ENCODE measurements at places on chromosomes 7 and 10.
A peak's percentile ranks its signal among the peaks of the same experiment; 100 is the strongest.

DNA sequence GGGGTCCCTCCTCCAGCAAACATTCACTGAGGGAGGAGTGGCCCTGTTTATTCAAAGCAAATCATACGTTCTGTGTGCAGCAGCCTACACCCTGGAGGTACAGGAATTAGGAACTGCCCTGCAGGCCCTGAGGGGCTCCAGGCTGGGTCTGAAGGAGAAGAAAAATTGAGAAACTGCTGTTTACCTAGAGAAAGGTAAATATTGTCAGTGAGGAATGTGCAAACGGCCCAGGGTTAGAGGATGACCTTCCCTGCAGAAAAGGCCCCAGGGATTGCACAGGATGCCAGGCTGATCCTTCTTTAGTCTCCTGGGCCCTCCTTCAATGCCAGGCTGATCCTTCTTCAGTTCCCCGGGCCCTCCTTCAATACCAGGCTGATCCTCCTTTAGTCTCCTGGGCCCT lies 5.7 kb downstream of the CALML5 start:
- no peak for DNase-seq

GRCh38 chr7:154744256-154744860 lies 258.6 kb downstream of the PAXIP1 start:
- DNase-seq, result no peak

DNA sequence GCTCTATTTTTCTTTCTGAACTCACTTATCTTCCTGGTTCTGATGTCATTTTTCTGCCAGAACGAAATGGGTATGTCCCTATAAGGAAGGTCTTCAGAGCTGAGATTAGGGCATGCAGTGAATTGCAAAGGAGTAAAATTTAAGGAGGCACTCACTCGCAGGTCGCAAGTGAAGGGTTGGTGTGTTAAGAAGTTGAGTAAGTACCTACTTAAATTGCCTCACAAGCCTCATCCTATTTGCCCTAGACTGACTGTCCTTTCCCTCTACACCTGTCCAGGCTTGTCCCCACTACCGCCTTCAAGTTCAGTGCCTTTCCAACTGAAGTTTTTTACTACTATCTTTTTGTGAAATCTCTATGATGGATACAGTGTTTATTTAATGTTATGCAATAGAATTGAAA lies 191.5 kb downstream of the AHR start:
- no peak for DNase-seq

DNA sequence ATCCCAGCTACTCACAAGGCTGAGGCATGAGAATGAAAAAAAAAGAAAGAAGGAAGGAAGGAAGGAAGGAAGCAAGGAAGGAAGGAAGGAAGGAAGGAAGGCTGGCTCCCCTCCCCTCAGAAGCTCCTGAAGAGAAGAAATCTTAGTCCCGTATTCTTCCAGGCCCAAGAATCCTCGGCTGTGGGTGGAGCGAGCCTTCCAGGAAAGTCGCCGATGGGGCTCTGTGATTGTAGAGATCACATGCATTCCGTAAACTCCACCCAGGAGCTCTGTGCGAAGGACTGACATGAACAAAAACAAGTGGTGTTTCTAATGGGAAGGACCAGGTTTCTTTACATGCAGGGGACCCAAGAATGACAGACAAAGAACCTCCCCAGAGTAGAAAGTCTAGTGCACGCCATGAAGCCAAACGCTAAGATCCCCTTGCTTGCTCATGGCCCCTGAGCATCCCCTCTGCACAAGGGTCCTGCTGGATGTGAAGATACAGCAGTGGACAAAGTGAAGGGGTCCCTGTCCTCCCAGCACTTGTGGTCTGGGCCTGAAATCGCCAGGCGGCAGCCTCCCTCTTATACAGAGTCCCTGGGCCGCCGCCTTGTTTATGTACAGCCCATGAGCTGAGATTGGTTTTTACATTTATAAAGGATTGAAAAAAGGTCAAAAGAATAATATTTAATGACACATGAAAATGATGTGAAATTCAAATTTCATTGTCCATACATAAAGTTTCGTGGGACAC lies 25.2 kb downstream of the CNPY1 start:
- DNase-seq, result no peak

GRCh38 chr7:30894009-30894408 lies 17.6 kb upstream of the AQP1 start:
- DNase-seq, result no peak

- no peak for DNase-seq
Measured at GRCh38 chr10:22998091-22998490, 70.2 kb downstream of the ARMC3 start.

DNA sequence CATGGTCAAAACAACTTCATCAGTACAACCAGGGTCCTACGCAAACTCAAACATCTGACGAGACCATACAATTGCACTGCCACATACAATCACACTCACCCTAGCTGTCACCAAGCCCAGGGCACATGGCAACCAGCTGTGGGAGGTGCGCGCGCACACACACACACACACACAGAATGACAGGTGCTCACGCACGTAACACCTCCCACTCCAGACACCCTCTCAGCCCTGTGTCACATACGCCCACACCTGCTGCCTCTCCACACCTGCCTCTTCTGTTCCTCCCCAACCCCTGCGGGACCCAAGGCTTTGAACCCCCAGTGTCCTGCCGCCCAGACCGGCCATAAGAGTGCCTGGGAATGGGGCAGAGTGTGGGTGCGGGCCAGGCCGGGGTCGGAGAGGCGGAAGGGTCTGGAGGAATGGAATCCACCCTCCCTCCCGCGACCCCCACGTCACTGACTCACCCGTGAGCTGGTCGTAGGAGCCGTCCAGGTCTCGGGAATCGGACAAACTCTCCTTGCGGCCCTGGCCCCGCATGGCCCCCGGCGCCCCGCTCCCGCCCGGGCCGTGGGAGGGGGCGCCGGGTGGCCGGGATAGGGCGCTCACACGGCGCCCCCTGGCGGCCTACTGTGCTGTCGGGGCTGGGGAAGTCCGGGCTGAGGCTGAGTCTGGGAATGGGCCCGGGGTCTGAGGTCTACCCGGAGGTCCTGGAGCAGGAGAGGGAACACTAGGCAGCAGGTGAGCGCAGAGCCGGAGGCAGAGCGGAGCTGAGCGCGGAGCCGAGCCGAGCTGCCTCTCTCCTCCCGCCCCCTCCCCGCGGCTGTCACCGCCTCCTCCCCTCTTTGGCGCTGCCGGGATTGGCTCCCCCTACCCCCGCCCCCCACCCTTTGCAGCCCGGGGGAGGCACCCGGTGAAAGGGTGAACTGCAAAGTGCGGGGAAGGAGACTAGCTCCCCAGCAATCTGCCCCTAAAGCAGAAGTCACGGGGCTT lies at the start of gene KCNIP2:
TSS of gene KCNIP2 (minus strand) at position 769 of the 990 bp plus-strand sequence. CDS start at position 537, 232 bp downstream.
- no peak for DNase-seq

DNA sequence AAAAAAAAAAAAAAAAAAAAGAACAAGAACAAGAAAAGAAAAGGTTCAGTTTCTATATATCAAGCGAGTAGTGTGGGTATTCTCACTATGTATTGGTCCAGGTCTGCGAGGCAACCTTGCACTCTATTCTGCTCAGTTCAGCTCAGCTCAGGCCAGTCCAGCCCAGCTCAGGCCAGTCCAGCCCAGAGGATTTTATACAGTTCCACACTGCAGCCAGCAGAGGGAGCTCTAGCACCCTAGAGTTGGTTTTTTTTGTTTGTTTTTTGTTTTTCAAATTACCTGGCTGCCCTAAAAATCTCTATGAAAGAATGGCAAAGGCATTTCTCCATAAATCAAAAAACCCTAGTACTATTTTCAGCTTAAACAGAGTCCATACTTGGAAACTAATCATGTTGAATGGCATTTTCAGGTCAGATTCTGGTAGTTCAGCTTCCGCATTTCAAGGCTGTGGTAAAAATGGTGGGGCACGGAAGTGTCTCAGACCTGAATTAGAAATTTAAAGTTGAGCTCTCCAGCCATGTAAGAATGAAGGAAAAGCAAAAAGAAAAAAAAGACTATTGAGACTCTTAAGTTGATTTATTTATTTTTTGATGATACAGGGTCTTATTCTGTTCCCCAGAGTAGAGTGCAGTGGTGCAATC lies 55.2 kb upstream of the GSDME start:
- no peak for DNase-seq

GRCh38 chr10:53886325-53887300 lies 914.4 kb downstream of the PCDH15 start:
- DNase-seq, result no peak

- DNase-seq, result no peak
Measured at GRCh38 chr7:23343806-23344475, 44.8 kb downstream of the MALSU1 start.

- DNase-seq, result no peak
Measured at GRCh38 chr10:69479240-69480067, 28.2 kb downstream of the TSPAN15 start.

GRCh38 chr7:39741942-39742623 lies 118.7 kb downstream of the RALA start:
- no peak for DNase-seq

- no peak for DNase-seq
Measured at GRCh38 chr7:154178895-154179294, 126.7 kb downstream of the DPP6 start.

DNA sequence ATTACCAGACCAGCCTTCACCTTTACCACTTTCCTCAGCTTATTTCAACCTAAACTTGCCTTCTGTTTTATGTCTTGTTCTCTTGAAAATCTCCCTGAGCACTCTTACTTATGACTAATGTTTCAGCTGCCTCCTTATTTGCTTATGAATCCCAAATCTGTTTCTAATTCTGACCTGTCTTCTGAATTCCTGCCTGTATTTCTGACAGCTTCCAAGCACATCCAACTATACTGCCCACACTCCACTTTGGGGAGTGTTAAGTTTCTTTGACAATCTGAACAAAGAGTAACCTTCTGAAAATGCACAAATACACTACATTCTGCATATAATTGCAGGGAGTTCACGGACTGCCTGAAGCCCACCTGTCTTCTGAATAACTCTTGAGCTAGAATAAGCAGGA lies 48.7 kb downstream of the ARMC3 start:
- DNase-seq, result no peak

GRCh38 chr10:4127518-4128315 lies 342.7 kb upstream of the KLF6 start:
- DNase-seq, result no peak

GRCh38 chr10:14904864-14905263 lies 26.2 kb downstream of the SUV39H2 start:
- DNase-seq, result no peak

DNA sequence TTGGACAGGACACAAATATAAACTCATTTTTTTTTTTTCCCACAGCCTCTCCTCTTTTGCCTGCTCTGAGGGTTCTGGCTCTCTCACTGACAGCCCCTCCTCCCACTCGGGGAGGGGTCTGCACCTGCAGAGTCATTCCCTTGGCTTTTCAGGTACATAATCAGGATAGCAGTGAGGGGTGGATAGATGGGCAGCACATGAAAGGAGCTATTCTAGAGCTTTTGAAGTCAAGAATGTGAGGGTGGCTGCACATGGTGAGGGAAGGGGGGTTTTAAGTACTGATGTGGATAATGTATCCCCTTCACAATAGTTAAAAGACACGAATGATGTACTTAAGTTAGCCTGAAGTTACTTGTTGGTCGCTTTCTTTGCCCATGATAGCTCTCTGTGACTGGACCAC lies 76.2 kb downstream of the CFAP58 start:
- DNase-seq, result no peak

GRCh38 chr10:123559066-123559822 lies 106.9 kb upstream of the GPR26 start:
- DNase-seq, result peak; percentile 20

Data from forelimb muscle (tissue), 1 donor.